ENCODE measurements at places on chromosomes 16 and 17. TPM values are rescaled to one million over a fixed set of nuclear protein-coding genes. Genes with fewer than 3 reads are reported as not detected.
A peak's percentile ranks its signal among the peaks of the same experiment; 100 is the strongest.

SPATA22 gene
- total RNA-seq, result not detected

ATP2A1 gene
- not detected for total RNA-seq

SULT1A1 gene
- total RNA-seq, result 11.5 TPM

SLFN11 gene
- total RNA-seq, result 21.1 TPM

VASN gene
- 37.6 TPM for total RNA-seq

PTX4 gene
- not detected for total RNA-seq

OTOP2 gene
- total RNA-seq, result not detected

GRCh38 chr16:67782567-67783352 lies 23.6 kb downstream of the RANBP10 start:
- peaks cover 35% of the 10 kb centered on the region for H3K4me1 ChIP-seq
- peak overlapping the region; percentile 63 for H3K27ac ChIP-seq
- H3K36me3 ChIP-seq, result no peaks in the 10 kb centered on the region
- no peak for DNase-seq

DNA sequence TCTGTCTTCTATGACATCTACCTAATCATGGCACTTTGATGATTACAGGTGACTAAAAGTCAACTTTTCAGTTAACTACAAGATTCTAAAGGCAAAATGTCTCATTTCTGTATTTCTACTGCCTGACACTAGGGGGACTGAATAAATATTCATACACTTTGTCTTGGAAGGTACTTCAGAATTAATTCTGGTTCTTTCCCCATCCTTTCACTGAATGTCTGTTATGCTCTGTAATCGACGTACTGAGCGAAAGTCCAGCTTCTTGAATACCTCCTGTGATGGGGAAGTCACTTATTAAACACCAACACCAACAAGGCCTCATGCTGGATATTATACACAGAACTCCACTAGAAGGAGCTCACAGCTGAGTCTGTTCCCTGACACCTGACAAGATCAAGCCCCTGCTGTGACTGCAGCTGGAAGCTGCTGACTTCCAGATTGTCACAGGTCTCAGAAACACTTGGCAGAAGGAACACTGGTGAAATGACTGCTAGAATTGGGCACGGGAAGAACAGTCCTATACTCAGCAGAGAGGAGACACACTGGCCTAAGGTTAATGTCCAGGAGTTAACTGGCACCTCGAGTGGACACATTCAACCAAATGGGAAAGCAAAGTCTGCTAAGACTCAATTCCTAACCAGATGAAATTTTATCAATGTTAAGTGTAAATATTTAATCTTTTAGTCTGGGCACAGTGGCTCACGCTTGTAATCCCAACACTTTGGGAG lies 31.9 kb downstream of the CMC2 start:
- H3K27me3 ChIP-seq, result no peaks in the 10 kb centered on the region
- no peak overlapping the region for H3K4me3 ChIP-seq
- H3K4me1 ChIP-seq, result no peaks in the 10 kb centered on the region
- no peak overlapping the region for H3K27ac ChIP-seq
- H3K36me3 ChIP-seq, result no peaks in the 10 kb centered on the region
- no peak for DNase-seq

DNA sequence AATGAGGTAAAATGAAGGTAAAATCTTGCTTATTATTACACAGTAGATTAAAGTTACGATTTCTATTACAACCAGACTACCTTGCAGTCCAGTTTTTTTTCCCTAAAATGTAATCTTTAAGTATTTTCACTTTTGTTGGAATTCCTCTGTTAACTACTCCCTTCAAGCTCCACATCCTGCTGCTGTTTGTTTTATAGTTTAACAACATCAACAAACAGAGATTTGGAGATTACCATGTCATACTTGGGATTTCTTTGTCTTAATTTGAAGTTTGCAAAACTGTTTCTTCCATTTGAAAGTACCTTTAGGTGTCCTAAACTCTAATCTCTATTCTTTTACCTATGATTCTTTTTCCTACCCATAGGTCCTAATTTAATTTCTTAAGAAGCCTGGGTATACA lies 83.3 kb downstream of the ABHD15 start:
- peaks cover 20% of the 10 kb centered on the region for H3K36me3 ChIP-seq
- no peak overlapping the region for H3K27ac ChIP-seq
- no peaks in the 10 kb centered on the region for H3K27me3 ChIP-seq
- no peak for DNase-seq
- H3K4me3 ChIP-seq, result no peak overlapping the region
- H3K4me1 ChIP-seq, result no peaks in the 10 kb centered on the region

GRCh38 chr17:78120971-78121800 lies 7.4 kb downstream of the TMC6 start:
- no peak overlapping the region for H3K4me3 ChIP-seq
- no peaks in the 10 kb centered on the region for H3K27me3 ChIP-seq
- no peak for DNase-seq
- no peaks in the 10 kb centered on the region for H3K36me3 ChIP-seq
- H3K4me1 ChIP-seq, result peaks cover 31% of the 10 kb centered on the region
- H3K27ac ChIP-seq, result no peak overlapping the region

DNA sequence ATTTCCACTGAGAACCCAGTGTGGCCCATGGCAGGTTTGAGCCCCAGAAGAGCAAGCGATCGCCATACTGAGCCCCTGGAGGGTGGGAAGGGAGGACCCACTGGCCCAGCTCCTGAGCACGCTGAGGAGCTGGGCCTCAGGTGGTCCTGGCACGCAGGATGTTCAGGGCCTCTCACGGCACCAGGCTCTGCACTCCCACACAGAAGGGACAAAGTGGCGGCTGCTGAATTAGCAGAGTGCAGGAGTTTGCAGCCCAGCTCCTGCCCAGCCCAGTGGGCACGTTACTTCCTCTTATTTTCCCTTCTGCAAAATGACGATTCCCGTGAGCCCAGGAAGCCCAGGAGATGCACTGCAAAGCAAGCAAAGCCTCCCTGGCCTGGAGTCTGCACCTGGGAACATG lies 42.3 kb upstream of the MTSS2 start:
- no peaks in the 10 kb centered on the region for H3K36me3 ChIP-seq
- H3K4me3 ChIP-seq, result no peak overlapping the region
- no peak for DNase-seq
- H3K27ac ChIP-seq, result peak overlapping the region; percentile 95

DNA sequence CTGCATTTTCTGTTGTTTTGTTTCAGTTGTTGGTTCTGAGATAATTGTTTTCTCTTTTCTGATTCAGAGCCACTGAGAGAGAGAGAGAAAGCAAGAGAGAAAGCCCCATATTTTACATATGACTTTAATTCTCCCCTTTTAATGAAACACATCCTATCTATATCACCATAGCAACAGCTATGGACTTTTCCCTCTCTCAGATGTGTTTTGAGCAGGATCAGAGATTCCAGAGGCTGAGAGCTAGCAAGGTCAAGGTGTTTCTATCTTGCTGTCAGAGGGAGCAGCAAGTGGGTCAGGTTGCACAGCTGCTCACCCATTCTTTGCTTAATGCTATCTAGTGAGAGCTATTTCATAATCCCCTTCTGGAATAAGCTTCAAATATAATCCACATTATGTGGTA lies 415.9 kb downstream of the CA10 start:
- no peak overlapping the region for H3K27ac ChIP-seq
- no peaks in the 10 kb centered on the region for H3K27me3 ChIP-seq
- H3K4me1 ChIP-seq, result no peaks in the 10 kb centered on the region

DNA sequence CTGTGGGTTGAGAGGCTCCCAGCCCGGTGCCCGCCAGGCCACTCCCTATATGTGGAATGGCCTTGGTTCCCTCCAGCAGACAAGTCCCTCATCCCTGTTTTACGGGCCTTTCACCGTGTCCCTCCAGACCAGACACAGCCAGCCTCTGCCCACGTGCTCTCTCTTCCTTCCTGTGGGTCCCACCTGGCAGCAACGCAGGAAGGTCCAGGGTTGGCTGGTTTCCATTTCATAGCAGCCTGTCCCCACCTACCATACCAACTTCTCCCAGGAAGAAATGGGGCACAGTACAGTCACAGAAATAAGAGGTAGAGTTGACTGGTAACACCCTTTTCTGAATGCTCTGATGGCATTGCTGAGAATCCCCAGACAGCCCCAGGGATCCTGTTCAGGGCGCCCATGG lies 34.9 kb downstream of the PLD6 start:
- no peaks in the 10 kb centered on the region for H3K27me3 ChIP-seq
- no peak overlapping the region for H3K4me3 ChIP-seq
- no peak overlapping the region for H3K27ac ChIP-seq
- peaks cover 10% of the 10 kb centered on the region for H3K4me1 ChIP-seq

GRCh38 chr17:40018211-40019121 lies 3.2 kb downstream of the CSF3 start:
- no peaks in the 10 kb centered on the region for H3K27me3 ChIP-seq
- peak overlapping the region; percentile 89 for H3K27ac ChIP-seq
- no peak for DNase-seq
- no peak overlapping the region for H3K4me3 ChIP-seq
- H3K4me1 ChIP-seq, result peaks cover 100% of the 10 kb centered on the region

DNA sequence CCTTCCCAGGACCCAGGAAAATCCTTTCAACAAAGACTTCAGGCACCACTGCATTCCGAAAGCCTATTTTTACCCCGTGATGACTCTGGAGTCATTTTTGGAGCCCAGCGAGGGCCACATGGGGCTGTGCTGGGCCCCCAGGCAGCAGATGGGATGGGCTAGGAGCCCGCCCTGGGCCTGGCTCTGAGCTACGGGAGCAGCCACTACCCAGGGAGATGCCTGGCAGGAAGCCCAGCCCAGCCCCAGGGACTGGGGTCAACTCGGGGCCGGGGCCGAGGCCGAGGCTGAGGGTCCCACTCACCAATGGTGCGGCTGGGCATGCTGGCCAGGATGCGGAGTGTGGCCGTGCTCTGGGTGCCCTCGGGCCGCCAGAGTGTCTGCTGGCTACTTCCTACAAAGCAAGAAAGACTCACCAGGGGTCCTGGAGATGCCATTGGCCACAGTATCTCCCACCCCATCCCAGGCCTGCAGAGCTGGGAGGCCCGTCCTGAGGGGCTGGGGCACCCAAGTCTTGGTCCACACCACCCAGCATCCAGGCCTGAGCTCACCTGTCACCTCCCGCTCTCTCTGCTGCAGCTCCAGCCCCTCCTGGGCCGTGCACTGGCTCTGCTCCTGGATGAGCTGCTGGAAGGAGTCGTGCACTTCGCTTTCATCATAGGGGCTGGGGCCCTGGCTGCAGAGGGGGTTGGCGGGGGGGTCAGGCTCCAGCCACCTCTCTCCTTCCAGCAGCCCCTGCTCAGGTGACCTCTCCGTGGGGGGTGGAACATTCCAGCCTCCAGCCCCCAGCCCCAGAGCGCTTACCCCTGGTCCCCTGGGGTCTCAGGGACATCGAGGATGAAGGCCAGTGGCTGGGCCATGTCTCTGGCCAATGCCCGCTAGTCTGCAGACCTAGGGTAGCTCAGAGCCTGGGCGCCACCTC lies 2.3 kb downstream of the TMC6 start:
- H3K27me3 ChIP-seq, result no peaks in the 10 kb centered on the region
- DNase-seq, result no peak
- peaks cover 71% of the 10 kb centered on the region for H3K4me1 ChIP-seq
- peaks cover 7% of the 10 kb centered on the region for H3K36me3 ChIP-seq
- H3K4me3 ChIP-seq, result no peak overlapping the region

GRCh38 chr17:41869426-41869825 lies 4.2 kb upstream of the KLHL11 start:
- no peaks in the 10 kb centered on the region for H3K36me3 ChIP-seq
- DNase-seq, result no peak
- no peaks in the 10 kb centered on the region for H3K4me1 ChIP-seq
- no peaks in the 10 kb centered on the region for H3K27me3 ChIP-seq
- H3K27ac ChIP-seq, result no peak overlapping the region
- no peak overlapping the region for H3K4me3 ChIP-seq

GRCh38 chr17:62172492-62173291 lies 107.6 kb upstream of the MED13 start:
- no peak for DNase-seq
- H3K4me1 ChIP-seq, result no peaks in the 10 kb centered on the region
- H3K36me3 ChIP-seq, result no peaks in the 10 kb centered on the region
- no peaks in the 10 kb centered on the region for H3K27me3 ChIP-seq

GRCh38 chr17:75384751-75385150 lies 20.7 kb downstream of the GRB2 start:
- H3K27me3 ChIP-seq, result no peaks in the 10 kb centered on the region
- peaks cover 48% of the 10 kb centered on the region for H3K4me1 ChIP-seq
- H3K4me3 ChIP-seq, result no peak overlapping the region
- DNase-seq, result no peak

DNA sequence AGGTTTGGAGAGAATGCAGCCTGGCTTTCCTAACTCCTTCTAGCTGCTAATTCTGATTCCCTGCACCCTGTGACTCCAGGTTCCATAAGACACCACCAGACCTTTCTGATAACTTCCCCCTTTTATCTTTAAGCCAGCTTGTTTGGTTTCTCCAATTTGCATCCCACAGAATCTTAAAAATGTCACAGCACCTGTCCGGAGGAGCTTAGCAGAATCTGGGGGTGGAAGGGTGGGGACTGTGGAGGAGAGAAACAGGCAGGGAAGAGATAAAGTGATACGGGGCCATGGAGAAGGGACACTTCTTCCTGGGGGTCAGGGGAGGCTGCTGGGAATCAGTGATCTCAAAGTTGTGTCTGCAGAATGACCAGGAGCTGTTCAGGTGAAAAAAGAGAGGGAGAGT lies 59.4 kb downstream of the FOXL1 start:
- no peaks in the 10 kb centered on the region for H3K36me3 ChIP-seq
- no peak overlapping the region for H3K27ac ChIP-seq
- no peak overlapping the region for H3K4me3 ChIP-seq
- DNase-seq, result no peak
- H3K4me1 ChIP-seq, result no peaks in the 10 kb centered on the region

GRCh38 chr17:9432934-9433421 lies 142.6 kb downstream of the STX8 start:
- H3K4me1 ChIP-seq, result peaks cover 41% of the 10 kb centered on the region
- H3K27me3 ChIP-seq, result no peaks in the 10 kb centered on the region
- DNase-seq, result no peak
- H3K36me3 ChIP-seq, result no peaks in the 10 kb centered on the region

DNA sequence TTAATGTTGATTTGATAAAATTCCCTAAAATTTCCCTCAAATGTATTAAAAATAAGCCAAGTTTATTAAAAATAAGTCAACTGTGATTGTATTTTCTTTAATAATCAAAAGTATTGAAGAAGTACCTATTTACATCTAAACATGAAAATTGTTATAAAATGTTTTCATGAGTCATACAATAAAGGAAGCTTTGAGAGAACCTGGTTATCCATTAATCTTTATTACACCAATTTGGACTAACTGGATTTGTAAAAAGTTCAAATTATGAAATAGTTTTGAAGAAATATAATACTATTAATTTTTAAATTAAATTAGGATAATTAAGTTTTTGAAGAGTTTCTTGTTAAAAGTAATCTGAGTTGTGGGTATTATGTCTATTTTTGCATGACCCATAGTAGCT lies 63.8 kb downstream of the COX10 start:
- no peak overlapping the region for H3K4me3 ChIP-seq
- no peaks in the 10 kb centered on the region for H3K4me1 ChIP-seq
- no peak for DNase-seq
- H3K36me3 ChIP-seq, result no peaks in the 10 kb centered on the region

All from vagina (tissue), 2 donors.